ENCODE measurements at places on chromosomes 1 and 21. TPM values are rescaled to one million over a fixed set of nuclear protein-coding genes. Genes with fewer than 3 reads are reported as not detected.

C2CD4D gene
- 3.9 TPM for total RNA-seq

DNA sequence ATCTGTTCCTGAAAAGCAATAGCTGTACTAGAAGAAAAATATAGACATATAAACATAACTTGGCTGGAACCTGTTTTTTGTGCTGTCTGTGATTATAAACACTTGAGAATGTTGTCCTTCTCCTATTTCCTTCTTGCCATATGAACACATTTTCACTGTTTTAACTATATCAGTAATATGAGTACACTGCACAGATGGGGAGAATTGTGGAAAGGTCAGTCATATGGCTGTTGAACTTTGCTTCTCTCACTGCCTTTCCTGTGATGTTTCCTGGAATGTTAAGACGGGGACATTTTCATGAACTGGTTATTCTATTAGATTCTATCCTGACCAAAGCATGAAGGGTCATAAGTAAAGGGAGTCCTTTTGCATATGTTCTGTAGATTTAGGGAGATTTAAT, 24.9 kb downstream of the HMCN1 start:
- no peak overlapping the region for H3K27ac ChIP-seq
- no peaks in the 10 kb centered on the region for H3K4me1 ChIP-seq
- H3K4me3 ChIP-seq, result no peak overlapping the region
- H3K27me3 ChIP-seq, result peaks cover 13% of the 10 kb centered on the region
- H3K36me3 ChIP-seq, result no peaks in the 10 kb centered on the region

RXFP4 gene
- total RNA-seq, result not detected

DNA sequence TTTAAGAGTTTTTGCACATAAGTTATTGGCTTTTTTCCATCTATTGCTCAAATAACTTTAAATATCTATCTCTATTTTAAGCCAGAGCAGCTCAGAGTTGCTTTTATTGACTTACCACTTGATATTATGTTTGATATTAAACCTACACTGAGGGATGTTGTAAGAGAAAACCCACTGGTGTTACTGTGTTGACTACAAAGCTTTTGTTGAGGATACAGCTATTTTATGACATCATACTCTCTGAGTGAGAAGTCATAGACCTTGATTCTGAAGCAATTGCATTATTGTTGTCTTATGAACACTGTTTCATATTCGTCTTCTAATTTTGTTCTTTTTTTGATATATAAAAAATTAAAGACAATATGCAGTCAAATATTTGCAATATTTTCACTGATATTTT, 560.4 kb downstream of the PTBP2 start:
- H3K4me1 ChIP-seq, result peaks cover 8% of the 10 kb centered on the region
- peaks cover 29% of the 10 kb centered on the region for H3K36me3 ChIP-seq
- H3K27me3 ChIP-seq, result no peaks in the 10 kb centered on the region
- no peak overlapping the region for H3K27ac ChIP-seq
- no peak for DNase-seq

- H3K27ac ChIP-seq, result no peak overlapping the region
- no peak for DNase-seq
These were observed 647.4 kb downstream of the USP25 start for GRCh38 chr21:16377120-16377658.

Measured in activated CD4-positive, alpha-beta memory T cell treated with anti-CD3 and anti-CD28 coated beads for 36 hours (primary cell).